Inflammatory macrophage (primary cell): ENCODE measurements at places on chromosomes 7 and 10.

- DNase-seq, result no peak
Observed at GRCh38 chr10:97771913-97772823, at the start of gene SFRP5. Gene SFRP5 (minus strand): TSS chr10:97771999. CDS start chr10:97771833, 166 bp downstream.

DNA sequence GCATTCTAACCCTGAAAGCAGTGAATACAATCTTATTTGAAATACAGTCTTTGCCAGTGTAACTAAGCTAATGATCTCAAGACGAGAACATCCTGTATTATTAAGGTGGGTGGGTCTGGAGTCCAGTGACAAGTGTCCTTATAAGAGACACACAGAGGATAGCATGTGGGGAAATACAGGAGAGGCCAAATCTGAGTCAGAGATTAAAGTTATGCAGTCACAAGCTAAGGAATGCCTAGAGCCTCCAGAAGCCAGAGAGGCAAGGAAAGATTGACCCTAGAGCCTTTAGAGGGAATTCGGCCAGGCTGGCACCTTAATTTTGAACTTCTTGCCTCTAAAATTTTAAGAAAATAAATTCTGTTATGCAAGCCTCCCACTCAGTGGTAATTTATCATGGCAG is 87.5 kb upstream of the HGF start:
- no peak for DNase-seq

DNA sequence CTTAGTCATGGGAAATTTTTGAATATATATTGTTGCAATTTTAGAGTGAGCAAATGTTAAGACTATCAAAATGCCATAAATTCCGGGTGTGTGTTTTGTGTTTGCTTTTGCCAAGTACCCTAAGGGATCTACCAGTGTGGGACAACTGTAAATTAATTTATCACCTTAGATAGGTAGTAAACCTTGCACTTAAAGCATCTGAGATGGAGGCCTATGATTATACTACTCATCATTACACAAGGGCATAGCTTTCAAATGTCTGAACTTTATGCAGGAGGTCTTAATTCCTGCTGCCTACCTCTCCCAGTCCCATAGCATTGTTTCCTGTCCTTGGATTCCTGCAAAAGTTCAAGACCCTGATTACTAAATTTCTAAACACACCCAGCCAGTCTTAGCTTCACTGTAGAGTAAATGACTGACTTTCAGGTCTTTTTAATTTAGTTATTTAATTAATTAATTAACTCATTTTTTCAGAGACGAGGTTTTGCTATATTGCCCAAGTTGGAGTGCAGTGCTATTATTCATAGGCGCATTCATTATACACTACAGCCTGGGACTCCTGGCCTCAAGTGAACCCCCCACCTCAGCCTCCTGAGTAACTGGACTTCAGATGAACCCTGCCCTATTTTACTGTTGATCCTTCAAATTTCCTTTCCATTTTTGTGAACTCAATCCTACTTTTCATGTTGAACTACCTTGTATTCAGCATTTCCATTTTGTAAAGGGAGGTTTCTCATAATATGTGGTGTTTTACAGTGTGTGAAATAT is 47.0 kb downstream of the THSD7A start:
- DNase-seq, result no peak

GRCh38 chr7:81256991-81257390 is 338.1 kb upstream of the SEMA3C start:
- peak; percentile 29 for DNase-seq

GRCh38 chr7:26670290-26670689 is 194.1 kb downstream of the SKAP2 start:
- no peak for DNase-seq

GRCh38 chr10:131187926-131188325 is 123.6 kb downstream of the TCERG1L start:
- DNase-seq, result no peak

GRCh38 chr7:141103847-141104429 is 30.1 kb downstream of the TMEM178B start:
- no peak for DNase-seq

- DNase-seq, result no peak
Observed at GRCh38 chr7:2729893-2730716, 42.1 kb downstream of the AMZ1 start.
